ENCODE measurements at places on chromosomes 5 and 9. TPM values are rescaled to one million over a fixed set of nuclear protein-coding genes. Genes with fewer than 3 reads are reported as not detected.

IRX1 gene
- total RNA-seq: not detected

SVEP1 gene
- total RNA-seq: 14.2 TPM

ISCA1 gene
- total RNA-seq: 31.7 TPM

- no peak overlapping the region for H3K27ac ChIP-seq
- DNase-seq: no peak
- no peaks in the 10 kb centered on the region for H3K36me3 ChIP-seq
- H3K27me3 ChIP-seq: no peaks in the 10 kb centered on the region
Observed at GRCh38 chr5:113922343-113922742, 408.8 kb downstream of the YTHDC2 start.

Measured in ovary (tissue), 10 donors.